ENCODE measurements at places on chromosomes 6 and 20. TPM values are rescaled to one million over a fixed set of nuclear protein-coding genes. Genes with fewer than 3 reads are reported as not detected.

DNA sequence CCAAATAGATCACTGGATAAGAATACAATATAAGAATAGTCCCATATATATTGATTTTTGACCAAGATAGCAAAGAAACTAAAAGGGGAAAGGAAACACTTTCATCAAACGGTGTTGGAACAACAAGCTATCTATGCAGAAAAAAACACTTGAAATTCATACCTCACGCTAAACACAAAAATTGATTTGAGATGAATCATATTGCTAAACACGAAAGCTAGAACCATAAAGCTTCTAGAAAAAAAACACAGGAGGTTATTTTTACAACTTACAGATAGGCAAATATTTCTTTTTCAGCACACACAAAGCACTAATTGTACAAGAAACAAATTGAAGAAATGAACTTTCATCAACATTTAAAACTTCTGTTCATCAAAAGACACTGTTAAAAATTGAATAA, 36.7 kb upstream of the TMEM14A start:
- DNase-seq = no peak

DNA sequence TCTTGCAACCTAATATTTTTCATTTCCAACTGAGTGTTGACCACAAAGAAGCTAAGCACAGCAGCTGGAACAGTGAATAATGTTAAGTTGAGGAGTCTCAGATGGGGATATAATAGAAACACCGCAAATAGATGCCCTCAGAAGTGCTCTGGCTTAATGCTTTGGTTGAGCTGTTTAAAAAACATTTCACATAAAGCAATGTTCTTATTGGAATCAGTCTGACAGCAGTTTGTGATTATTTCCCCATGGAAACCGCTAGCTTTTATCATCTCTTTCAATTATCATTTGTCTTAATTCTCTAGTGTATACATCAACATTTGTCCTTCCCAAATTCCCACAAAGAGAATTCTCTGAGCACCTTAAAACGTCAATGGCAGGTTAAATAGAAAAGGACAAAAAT, 30.8 kb downstream of the METTL24 start:
- no peak for DNase-seq

DNA sequence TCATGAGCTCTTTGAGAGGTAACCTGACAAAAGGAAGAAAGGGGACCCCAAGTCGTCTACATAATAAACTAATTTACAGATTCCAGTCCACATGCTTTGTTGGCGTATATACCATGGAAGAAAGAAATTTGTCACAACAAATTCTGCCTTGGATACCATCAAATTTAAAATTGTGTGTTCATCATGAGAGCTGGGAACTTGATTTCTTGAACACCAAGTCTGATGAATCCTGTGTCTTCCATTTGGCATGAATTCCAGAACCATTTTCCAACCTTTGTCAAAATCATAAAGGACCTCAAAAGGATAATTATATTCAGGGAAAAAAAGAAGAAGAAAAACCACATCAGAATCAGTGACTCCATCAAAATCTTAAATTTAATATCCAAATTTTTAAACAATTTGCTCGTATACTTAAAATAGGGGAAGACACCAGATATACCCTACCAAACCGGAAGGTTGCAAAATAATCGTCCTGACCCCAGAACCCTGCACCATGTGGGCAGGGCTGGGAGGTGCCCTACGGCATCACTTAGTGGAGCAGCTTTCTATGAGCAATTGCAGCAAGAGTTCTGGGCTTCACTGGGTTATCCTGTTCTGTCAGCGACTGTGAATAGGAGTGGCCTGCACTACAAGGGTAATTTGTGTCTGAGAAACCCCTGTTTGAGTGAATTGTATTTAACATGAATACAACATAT, 74.1 kb upstream of the INSM1 start:
- no peak for DNase-seq

GRCh38 chr6:24902782-24903181, 33.0 kb downstream of the RIPOR2 start:
- no peak for DNase-seq

Gene SLC17A3
- total RNA-seq = 10.4 TPM

Gene DEF6
- 1.5 TPM for total RNA-seq
